ENCODE measurements at places on chromosomes 16 and 17. TPM values are rescaled to one million over a fixed set of nuclear protein-coding genes. Genes with fewer than 3 reads are reported as not detected.

GRCh38 chr16:67525176-67525860 lies 3.3 kb upstream of the RIPOR1 start:
- no peak overlapping the region for H3K27ac ChIP-seq
- DNase-seq, result no peak
- H3K4me1 ChIP-seq, result peaks cover 43% of the 10 kb centered on the region
- no peaks in the 10 kb centered on the region for H3K36me3 ChIP-seq
- no peak overlapping the region for H3K4me3 ChIP-seq

DNA sequence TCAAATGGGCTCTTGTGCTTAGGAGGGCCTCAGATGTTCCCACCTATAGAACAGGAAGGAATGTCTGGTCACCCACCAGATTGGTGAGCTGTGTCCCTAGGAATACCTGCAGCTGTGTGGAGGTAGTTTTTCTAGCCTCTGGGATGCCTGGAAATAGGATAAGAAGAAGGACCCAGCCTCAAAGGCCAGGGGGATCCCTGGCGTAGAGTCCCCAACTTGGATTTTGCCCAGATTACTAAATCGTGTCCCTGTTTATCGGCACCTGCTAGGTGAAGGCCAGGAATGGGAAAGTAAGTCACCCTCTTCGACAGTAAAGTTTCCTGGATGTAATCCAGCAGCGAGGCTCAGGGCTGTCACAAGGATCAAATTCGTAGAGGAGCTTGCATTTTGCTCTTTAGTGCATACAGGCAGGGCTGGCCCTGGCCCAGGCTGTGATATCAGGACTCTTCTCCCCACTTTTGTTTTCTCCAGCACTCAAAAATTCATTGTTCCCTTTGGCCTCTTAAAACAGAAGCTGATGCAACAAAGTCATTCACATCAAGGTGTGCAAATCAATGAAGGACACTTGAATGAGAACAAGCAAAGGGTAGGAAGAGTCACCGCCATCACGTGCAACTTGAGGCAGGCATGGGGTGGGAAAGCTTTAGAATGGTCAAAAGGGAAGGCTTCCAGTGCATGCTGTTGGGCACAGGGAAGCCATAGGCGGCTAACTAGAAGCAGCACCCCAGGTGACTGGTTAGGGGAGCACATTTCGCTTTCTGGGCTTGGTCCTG lies 7.5 kb downstream of the SLC13A2 start:
- no peaks in the 10 kb centered on the region for H3K27me3 ChIP-seq
- no peak overlapping the region for H3K4me3 ChIP-seq
- DNase-seq, result peak; percentile 39
- H3K4me1 ChIP-seq, result no peaks in the 10 kb centered on the region
- H3K27ac ChIP-seq, result no peak overlapping the region

DNA sequence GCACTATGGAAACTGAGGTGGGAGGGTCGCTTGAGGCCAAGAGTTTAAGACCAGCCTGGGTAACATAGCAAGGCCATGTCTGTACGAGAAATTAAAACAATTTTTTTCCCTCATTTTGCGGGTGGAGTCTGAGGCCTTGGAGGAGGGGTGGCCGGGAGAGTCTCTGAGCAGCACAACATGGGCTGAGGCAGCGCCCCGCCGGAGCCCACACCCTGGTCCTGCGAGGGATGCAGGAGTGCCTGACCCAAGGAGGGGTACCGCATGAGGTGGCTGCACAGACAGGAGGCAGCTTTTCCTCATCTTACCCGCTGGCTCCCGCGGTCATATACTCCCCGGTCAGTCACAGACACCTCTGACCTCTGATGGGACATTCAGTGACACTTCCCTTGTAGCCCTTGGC lies 67.7 kb downstream of the MSI2 start:
- no peaks in the 10 kb centered on the region for H3K4me1 ChIP-seq
- H3K27ac ChIP-seq, result no peak overlapping the region
- no peak overlapping the region for H3K4me3 ChIP-seq
- H3K27me3 ChIP-seq, result no peaks in the 10 kb centered on the region

- no peak overlapping the region for H3K4me3 ChIP-seq
- peaks cover 1% of the 10 kb centered on the region for H3K4me1 ChIP-seq
- no peak overlapping the region for H3K27ac ChIP-seq
- DNase-seq, result no peak
- H3K36me3 ChIP-seq, result no peaks in the 10 kb centered on the region
These were observed 159.6 kb downstream of the PRKCA start for GRCh38 chr17:66462010-66462409.

GRCh38 chr16:27588057-27588456 lies 38.1 kb downstream of the KATNIP start:
- no peak overlapping the region for H3K4me3 ChIP-seq
- H3K36me3 ChIP-seq, result no peaks in the 10 kb centered on the region
- no peak for DNase-seq
- H3K4me1 ChIP-seq, result no peaks in the 10 kb centered on the region
- H3K27ac ChIP-seq, result no peak overlapping the region

The MGAT5B gene
- total RNA-seq, result 1.0 TPM

The ASB16 gene
- not detected for total RNA-seq

The BRCA1 gene
- total RNA-seq, result 10.3 TPM

All from left lung (tissue), 14 donors.